ENCODE measurements at places on chromosomes 4 and X. TPM values are rescaled to one million over a fixed set of nuclear protein-coding genes. Genes with fewer than 3 reads are reported as not detected.
A peak's percentile ranks its signal among the peaks of the same experiment; 100 is the strongest.

DNA sequence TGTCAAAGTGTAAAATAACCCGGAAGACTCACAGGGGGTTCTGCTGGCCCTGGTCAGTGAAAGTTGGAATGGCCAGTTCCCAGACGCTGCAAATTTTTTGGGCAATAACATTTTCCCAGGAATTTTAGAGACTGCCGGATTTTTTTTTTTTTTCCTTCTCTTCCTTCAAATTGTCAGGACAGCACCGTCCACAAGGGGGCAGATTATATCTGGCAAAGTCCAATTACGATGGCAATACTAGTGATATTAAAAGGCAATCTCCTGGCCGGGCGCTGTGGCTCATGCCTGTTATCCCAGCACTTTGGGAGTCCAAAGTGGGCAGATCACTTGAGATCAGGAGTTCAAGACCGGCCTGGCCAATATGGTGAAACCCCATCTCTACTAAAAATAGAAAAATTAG lies 20.5 kb downstream of the SLC25A5 start:
- no peak for DNase-seq

DNA sequence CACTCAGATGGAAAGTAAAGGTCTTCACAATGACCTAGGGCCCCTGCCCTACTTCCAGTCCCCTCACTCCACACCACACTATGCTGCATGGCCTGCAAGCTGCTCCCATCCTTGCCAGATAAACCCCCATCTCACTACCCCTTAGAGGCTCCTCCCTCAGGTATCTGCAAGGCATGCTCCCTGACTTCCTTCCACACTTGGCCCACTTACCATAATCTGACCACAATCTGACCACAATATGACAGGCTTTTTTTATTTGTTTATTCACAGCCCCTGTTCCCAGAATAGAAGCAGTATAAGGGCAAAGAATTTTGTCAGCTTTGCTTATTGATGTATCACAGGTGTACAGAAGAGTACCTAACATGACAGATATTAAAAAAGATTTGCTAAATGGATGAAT lies 124.7 kb downstream of the CAMK2D start:
- DNase-seq, result no peak

DNA sequence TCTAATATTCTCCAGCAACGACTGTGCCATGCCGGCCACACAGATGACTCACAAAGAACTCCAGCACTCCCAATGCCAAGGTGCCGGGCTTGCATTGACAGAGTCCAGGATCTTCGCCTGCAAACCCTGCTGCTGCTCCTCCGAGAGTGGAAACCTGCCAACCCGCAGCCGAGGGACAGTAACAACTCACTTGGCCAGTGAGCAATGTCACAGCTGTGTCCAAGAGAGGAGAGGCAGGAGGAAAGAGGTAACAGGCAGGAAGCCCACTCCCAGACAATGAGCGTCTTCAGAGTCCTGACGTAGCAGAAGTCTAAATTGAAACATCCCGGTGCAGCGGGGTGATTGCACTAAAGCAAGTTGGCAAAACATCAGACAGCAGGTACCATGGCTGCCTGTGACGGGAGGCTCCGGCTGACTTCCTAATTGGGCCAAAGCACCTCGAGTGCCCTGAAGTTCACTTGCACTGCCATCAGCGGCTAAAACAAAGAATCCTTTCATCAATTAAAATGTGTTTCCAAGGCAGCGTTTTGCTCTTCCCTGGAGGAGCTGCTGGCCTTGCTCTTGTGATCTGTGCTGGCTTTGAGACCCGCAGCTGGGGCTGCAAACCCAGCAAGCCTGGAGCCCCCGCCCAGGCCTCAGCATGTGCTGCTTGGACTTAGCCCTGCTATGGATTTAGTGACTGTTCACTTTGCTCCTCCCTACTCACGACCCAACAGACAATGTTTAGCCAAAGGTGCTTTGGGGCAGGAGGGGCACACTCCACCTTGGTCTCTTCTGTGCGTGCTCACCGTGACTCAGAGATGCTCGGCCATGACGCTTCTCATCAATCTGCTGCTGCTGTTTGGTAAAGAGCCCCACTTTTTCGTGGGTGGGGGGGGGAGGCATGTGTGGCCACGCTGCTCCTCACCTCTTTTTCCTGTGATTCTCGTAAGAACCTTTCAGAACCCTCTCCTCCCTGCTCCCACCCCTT lies 36.5 kb downstream of the DCTD start:
- DNase-seq, result no peak

The NEXMIF gene
- under 0.01 TPM for total RNA-seq

DNA sequence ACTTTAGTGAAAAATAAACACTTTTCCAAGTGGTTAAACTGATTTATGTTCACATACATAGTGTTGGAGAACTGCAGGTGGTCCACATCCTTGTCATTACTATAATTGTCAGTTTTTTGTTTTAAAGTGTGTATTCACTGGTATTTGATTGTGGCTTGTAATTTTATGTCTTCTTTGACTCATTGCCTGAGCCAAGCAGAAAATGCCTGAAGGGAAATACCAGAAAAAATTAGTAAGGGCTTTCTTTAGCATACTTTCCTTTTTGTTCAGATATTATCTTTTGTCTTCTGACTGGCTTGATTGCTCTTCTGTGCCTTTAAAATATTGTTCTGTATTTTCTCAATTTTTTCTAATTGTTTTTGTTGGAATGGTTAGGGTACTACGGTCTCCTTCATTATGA lies 981.3 kb downstream of the C4orf33 start:
- no peak for DNase-seq

- no peak for DNase-seq
These were observed 1.3 kb downstream of the AFF1 start for GRCh38 chr4:86935853-86936733.

DNA sequence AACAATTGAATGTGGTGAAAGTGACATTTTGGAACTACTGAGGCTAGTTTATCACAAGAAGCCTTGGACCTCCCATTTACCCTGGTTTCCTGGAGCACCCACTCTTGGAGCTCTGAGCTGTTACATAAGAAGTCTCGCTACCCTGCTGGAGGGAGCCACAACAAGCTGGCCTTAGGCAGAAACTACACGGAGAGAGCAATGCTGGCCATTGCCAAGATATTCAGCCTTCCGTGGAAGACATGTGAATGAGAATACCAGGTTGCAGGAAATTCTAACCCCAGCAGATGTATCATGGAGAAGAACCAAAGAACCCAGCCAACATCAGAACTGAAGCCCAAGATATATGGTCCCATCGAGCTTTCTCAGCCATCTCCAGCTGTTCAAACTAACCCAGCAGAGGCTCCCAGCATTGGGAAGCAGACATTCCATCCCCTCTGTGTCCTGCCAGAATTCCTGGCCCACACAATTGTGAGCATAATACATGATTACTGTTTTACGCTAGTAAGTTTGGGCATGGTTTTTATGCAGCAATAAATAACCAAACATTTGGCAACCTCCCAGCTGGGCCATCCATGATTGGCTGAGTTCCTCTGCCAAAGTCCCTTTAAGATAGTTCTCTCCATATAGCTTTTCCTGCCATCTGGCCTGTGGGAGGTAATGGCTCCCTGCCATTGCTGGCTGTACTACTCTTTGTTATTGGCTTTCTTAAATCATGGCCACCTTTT lies 17.9 kb upstream of the PDE5A start:
- DNase-seq, result no peak

The SLC2A9 gene
- total RNA-seq, result 3.8 TPM

GRCh38 chr4:146176891-146177290 lies 1.4 kb downstream of the LSM6 start:
- DNase-seq, result no peak

- no peak for DNase-seq
These were observed 92.5 kb downstream of the FAM13A start for GRCh38 chr4:88964450-88964849.

The MAGEA12 gene
- not detected for total RNA-seq

The DKK2 gene
- total RNA-seq, result 0.06 TPM

- no peak for DNase-seq
These were observed 11.7 kb upstream of the MAEA start for GRCh38 chr4:1277667-1278665.

DNA sequence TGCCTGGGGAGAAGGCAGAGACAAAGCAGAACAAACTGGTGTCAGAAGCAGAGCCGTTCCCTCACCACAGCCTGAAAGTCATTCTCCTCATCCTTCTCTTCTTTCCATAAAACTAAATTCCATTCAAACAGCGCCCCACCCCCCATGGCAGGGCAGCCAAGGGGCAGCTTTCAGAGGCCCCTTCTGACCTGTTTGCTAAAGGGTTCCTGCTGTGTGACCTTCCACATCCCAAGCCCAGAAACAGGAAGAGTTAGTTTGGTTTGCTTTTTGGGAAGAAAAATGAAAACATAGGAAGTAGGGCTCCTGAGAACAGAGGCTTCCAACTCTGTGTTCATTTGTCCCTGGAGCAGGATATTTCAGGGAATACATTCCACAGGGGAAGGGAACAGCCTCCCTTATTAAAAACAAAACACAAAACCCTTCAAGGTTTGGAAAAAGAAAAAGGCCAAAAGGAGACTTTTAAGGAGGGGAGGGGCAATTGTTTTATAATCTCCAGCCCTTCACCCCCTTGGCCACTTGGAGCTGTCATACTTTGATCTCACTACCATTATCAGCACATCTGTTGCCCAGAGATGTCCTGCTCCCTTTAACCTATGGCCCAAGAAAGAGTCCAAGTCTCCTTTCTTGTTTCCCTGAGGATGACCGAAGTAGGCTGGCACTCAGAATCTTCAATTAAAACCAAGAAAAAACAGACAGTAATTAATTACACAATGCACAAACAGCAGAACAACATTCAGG lies 25.3 kb downstream of the STARD8 start:
- no peak for DNase-seq

The MAGEA10 gene
- not detected for total RNA-seq

The CORIN gene
- total RNA-seq, result 0.19 TPM

GRCh38 chr4:185902654-185903053 lies 90.7 kb upstream of the SORBS2 start:
- no peak for DNase-seq

GRCh38 chrX:133670383-133670782 lies 255.1 kb upstream of the GPC4 start:
- DNase-seq, result peak; percentile 10

The IGSF1 gene
- total RNA-seq, result 1.7 TPM

- DNase-seq, result no peak
These were observed 30.2 kb upstream of the SPON2 start for GRCh38 chr4:1202526-1203011.

DNA sequence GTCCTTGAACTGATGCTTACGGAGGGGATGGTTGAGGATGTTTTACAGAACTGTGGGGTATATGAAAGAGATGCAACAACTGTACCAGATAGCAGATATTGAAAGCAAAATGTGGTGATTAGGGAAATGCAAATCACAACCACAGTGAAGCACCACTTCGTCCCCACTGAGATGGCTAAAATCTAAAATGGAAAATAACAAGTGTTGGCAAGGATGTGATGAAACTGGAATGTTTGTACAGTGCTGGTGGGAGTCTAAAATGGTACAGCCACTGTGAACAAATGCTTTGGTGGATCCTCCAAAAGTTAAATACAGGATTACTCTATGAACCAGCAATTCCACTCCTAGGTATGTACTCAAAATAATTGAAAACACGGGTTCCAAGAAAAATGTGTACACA lies 22.9 kb downstream of the XG start:
- no peak for DNase-seq

DNA sequence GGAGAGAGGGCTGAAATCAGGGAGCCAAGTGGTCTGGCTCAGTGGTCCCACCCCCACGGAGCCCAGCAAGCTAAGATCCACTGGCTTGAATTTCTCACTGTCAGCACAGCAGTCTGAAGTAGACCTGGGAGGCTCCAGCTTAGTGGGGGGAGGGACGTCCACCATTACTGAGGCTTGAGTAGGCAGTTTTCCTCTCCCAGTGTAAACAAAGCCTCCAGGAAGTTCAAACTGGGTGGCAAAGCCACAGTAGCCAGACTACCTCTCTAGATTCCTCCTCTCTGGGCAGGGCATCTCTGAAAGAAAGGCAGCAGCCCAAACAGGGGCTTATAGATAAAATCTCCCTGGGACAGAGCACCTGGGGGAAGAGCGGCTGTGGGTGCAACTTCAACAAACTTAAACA lies 88.1 kb downstream of the NPFFR2 start:
- no peak for DNase-seq

DNA sequence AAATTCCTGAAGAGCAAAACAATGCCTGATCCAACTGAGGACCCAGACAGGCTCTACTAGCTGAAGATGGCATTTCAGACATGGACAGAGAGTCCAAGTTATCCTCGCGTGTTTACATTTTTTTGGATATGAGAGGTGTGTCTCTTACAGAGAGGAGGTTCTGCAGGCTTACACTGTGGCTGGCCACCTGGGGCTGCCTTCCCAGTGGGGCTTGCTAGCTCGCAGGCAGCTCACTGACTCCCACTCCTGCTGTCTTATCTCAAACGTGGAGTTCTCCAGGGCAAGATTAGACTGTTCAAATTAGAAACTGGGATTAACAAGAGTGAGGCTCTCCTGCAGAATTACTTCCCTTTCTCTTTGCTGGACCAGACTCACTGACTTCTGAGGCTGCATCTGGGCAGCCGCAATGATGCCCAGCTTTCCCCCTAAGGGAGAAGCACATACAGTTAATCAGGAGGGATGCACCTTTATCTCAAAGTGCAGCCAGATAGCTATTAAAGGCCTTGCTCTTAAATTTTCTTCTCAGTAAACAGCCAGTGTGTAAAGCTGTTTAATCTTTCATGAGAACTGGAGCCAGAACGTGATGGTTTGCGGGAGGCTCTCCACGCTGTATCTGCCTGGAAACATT lies 123.0 kb downstream of the ENPP6 start:
- DNase-seq, result no peak

- DNase-seq, result no peak
These were observed 87.9 kb upstream of the GPC3 start for GRCh38 chrX:134073341-134073740.

The FGF13 gene
- 27.4 TPM for total RNA-seq

DNA sequence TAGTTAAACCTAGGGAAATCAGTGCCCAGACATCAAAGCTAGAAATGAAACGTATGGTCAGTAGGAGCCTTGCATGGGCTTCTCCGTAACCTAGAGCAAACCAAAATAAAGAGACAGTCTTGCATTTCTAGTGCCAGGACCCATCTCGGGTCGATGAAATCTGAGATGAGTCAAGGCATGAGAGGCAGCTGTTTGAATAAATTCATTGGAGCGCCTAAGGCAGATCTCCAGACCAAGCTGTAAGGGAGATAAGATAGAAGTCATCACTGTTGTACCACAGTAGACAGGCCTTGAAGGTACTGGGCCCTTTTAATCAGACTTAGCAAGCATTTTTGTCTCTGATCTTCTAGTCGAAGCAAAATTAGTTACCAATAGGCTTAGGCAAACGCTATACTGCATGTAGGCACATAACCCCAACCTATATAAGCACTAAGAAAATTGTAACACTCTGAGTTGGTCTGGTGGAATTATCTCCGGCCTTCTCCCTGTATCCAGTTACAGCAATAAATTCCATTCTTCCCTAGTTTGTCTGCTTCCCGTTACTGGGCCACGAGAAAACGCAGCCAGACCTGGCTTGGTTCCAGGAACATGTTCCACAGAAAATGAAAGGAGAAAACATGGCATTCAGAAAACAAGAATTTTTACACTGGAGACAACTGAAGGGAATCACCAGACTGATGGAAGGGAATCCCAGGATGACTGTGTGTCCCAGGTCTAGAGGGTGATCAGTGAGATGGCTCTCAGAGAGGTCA lies 21.1 kb upstream of the PAPSS1 start:
- DNase-seq, result no peak

GRCh38 chr4:190019023-190019858 lies 7.8 kb downstream of the FRG2 start:
- DNase-seq, result no peak

The TEX11 gene
- not detected for total RNA-seq

Data from glomerular endothelial cell (primary cell).